ENCODE measurements at places on chromosomes 2 and 18.

DNA sequence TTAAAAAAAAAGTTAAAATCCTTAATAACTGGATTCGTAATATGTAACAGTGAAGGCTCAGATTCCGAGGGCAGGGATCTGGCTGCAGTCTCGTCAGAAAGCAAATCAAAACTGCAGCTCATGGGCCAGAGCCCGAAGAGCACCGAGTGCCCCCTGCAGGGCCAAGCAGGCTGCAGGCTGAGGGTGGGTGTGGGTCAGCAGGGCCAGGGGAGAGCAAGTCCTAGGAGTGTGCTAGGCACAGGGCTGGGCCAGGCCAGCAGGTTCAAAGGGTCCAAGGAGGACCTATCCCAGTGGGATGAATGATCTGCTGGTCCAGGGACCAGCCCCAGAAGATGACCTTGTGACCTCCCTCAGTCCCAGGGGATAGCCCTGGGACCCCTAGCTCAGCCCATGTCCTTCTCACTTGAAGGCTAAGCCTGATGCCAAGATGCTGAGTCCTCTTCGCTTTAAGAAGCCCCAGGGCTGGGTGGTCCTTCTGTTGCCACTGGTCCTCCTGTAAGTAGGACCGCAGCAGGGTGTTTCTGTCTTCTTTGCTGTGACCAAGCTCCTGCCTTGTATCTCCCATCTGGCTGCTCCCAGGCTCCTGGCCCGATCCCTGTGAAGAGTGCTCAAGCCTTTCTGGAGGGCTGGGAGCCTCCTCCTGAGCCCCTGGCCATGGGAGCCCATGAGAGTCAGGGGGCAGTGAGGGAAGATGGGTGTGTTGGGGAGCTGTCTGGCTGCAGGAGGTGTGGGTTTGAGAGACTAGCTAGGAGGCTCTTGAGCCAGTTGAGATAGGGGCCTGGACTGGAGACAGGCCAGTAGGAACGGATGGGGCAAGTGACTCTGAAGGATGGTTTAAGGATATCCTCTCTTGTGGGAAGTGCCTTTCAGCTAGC lies 150.7 kb downstream of the DYSF start:
- DNase-seq = peak; percentile 24

- no peak for DNase-seq
Observed at GRCh38 chr18:54712306-54712705, 116.0 kb upstream of the RAB27B start.

DNA sequence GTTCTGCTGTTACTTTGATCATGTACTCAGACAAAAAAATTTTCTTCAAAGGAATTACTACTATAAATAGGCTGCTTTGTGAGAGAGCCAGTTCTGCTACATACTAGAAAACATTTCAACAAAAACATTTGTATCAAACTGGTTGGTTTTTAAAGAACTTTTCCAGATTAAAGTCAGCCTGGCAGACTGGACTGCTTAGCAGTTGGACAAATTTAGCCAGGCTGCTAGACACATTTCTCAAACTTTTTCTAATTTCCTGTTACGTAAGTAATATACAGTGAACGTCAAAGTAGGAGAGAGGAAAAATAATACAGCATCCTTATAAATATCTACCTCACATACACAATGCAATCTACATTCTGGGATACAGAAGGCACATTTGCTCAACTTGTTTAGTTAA lies 109.5 kb downstream of the SP3 start:
- DNase-seq = no peak

DNA sequence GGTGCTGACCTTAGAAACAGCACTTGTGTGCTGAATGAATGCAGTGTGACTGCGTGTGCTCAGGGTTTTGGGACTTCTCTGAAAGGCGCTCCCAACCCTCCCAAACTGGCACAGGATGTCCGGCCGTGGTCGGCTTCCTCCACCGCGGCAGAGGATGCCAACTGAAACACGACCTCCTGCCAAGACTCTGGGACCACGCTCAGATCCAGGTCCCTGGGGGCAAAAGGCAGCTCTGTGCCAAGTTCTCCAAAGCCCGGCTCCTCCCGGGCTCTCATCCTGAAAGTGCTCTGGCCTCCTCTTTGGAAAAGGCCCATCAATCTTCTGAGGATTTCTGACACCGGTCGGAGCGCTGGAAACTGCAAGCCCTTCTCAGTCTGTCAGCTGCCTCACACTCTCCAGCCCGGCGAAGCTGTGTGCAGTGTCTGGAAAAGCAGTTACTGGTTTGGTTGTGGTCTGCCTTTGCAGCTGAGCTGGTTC lies 32.3 kb upstream of the ZBTB7C start:
- peak; percentile 48 for DNase-seq

DNA sequence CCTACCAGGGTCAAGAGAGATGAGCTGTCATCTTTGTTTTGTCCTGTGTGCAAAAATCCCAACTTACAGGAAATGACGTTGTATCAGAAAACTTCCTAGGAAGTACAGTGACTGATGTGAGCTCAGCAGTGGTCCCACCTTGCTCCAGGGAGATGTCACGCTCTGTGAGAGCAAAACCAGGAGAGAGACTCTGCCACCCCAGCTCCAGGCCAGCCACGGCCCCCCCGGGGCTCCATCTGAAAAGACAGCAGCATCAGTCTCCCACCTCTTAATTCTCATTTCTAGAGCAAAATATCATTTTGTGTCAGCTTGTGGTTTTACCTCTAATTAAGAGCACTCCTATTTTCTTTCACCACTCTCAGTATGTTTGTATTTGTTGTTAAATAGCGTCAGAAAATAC lies 57.5 kb downstream of the MYL12B start:
- peak; percentile 62 for DNase-seq

DNA sequence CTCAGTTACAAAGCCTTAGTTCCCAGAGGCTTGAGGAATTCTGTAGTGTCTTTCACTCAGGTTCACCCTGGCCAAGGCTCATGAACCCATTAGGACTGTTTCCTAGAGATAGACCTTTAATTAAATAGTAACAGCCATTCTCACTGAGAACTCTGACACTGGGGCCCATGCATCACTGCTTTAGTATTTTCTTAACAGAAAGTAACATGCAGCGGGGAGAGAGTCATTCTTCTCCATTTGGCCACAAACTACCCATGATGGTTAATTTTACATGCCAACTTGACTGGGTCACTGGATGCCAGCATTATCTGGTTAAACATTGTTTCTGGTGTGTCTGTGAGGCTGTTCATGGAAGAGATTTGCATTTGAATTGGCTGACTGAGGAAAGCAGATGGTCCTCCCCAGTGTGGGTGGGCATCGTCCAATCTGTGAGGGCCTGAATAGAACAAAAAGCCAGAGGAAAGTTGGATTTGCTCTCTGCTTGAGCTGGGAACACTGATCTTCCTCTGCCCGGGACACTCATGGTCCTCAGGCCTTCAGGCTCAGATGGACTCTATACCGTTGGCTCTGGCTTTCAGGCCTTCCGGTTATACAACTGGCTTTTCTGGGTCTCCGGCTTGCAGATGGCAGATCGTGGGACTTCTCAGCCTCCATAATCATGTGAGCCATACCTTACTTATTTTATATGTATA lies 5.6 kb upstream of the CPLX4 start:
- DNase-seq = no peak

DNA sequence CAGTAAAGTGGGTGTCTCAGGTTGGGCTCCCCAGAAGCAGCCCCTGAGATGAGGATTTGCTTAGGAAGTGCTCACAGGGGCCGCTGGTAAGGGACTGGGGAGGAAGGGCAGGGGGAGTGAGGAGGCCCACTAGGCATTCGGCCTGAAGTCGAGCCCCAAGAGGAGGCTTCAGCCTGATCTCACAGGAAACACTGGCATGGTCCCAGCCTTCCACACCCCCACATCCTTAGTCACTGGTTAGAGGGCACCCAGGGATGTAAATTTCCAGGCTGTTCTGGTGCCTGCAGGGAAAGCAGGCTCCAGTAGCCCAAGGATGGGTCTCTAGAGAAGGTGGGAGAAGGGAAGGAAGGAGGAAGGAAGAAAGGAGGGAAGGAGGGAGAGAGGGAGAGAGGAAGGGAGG lies 22.4 kb upstream of the KCNK3 start:
- no peak for DNase-seq

- no peak for DNase-seq
Observed at GRCh38 chr2:152950126-152950525, 231.7 kb downstream of the ARL6IP6 start.

- DNase-seq = peak; percentile 59
Observed at GRCh38 chr2:143936848-143937722, 582.8 kb downstream of the ZEB2 start.

DNA sequence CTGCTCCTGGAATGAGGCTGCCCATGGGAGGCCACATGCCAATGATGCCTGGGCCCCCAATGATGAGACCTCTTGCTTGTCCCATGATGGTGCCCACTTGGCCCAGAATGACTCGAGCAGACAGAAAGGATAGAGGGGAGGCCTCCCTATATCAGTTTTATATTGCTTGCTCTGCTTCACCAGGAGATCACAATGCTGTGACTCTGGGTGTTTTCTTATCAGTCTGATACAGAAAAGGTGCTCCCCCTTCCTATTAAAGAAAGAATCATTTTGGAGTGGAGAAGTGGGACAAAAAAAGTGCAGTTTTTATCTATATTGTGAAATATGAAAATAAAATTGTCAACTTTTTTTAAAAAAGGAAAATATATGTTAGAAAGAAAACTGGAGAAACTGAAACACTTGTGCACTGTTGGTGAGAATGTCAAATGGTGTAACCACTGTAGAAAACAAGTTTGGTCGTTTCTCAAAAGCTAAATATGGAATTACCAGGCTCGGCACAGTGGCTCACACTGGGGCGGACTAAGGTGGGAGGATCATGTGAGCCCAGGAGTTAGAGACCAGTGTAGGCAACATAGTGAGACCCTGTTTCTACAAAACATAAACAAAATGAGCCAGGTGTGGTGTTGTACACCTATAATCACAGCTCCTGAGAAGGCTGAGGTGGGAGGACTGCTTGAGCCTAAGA lies 21.8 kb downstream of the LPIN2 start:
- DNase-seq = no peak

DNA sequence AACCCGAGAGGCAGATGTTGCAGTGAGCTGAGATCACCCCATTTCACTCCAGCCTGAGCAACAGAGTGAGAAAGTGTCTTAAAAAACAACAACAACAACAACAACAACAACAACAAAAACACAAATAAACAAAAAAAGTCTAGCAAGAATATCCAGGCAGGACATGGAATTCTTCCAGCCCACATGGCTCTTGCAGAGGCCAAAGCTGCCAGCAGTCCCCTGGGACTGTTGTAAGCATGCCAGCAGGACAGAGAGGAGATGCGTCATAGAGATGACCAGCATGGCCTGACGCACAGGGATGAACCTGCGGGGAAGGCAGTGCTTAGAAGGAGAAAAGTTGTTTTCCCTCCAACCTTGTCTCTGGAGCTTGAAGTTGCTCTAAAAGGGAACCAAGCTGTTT lies 182.3 kb upstream of the PGAP1 start:
- peak; percentile 74 for DNase-seq

DNA sequence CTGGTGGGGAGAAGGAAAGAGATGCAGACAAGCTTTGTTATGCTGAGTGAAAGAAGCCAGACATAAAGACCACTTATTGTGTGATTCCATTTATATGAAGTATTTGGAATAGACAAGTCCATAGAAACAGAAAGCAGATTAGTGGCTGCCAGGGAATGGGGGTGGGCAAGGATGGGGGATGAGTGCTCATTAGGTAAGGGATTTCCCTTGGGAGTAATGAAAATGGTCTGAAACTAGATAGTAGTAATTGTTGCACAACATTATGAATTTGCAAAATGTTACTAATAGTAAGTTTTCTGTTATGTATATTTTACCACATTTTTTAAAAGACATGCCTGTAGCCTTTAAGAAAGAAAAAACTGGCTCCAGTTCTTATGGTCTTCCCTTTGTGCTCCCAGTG lies 154.9 kb downstream of the LNPK start:
- DNase-seq = no peak

GRCh38 chr2:20496076-20496872 lies 49.4 kb downstream of the RHOB start:
- DNase-seq = no peak

- DNase-seq = no peak
Observed at GRCh38 chr2:85942346-85942957, 53.7 kb upstream of the ST3GAL5 start.

All from dermis blood vessel endothelial cell (primary cell).